ENCODE measurements at places on chromosomes 13 and 19.
A peak's percentile ranks its signal among the peaks of the same experiment; 100 is the strongest.

- no peak for DNase-seq
Observed at GRCh38 chr13:98785405-98785804, 32.9 kb upstream of the SLC15A1 start.

- DNase-seq = peak; percentile 56
Observed at GRCh38 chr13:79423801-79424642, 18.0 kb upstream of the RBM26 start.

GRCh38 chr13:106455777-106456176 is 79.7 kb downstream of the EFNB2 start:
- no peak for DNase-seq

DNA sequence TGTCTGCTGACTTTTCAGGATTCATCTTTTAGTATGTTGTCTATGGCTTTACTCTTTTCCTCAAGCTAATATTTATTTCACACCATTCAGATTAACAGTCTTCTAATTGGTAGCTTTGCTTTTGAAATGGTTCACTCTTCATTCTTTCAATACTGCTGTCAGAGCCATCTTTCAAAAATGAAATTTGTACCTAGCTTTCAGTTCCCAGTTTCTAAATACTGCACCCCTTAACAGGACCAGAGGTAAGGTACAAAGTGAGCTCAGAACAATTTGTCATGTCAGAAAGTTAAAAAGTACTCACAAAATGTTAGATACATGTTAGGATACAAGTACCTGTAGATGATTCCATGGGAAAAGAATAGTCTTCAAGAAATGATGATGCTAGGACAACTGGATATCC is 83.0 kb downstream of the FNDC3A start:
- no peak for DNase-seq

- no peak for DNase-seq
Observed at GRCh38 chr13:34338102-34338501, 520.2 kb downstream of the RFC3 start.

- DNase-seq = no peak
Observed at GRCh38 chr19:18789422-18789869, 1.7 kb downstream of the COMP start.

DNA sequence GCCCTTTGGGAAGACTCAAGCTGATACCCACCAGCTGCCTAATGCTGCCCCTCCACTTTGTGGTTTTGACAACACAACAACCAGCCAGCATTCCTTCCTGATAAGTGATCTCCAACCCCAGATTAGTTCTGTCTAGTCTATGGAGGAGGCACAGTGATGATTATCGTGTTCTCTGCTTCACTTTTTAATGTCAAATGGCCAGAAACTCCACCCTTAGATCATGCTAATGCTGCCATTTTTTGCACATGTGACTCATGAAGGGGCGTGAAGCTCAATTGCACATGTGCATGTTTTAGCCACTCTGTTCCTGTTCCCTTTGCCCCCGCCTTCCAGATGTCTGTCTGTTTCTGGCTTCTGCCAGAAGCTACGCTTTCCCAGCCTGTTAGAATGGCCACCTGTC is 199.8 kb downstream of the COG6 start:
- no peak for DNase-seq

DNA sequence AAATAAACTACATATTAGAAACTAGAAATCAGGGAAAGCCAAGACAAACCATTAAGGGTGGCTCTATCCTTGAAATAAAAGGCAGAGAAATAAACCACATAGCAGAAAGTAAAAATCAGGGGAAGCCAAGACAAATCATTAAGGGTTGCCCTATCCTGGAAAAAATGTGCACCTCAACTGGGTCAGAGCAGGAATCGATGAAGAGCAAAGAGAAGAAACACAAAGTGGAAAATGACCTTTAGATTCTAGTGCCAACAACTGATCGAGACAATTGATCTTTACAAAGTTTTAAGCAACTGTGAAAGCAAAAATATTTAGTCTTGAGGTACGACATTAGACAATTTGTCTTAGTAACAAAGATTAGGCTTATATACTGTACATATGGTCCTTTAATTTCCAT is 26.6 kb downstream of the KLF12 start:
- no peak for DNase-seq

- DNase-seq = no peak
Observed at GRCh38 chr19:33497778-33498175, 23.8 kb downstream of the PEPD start.

DNA sequence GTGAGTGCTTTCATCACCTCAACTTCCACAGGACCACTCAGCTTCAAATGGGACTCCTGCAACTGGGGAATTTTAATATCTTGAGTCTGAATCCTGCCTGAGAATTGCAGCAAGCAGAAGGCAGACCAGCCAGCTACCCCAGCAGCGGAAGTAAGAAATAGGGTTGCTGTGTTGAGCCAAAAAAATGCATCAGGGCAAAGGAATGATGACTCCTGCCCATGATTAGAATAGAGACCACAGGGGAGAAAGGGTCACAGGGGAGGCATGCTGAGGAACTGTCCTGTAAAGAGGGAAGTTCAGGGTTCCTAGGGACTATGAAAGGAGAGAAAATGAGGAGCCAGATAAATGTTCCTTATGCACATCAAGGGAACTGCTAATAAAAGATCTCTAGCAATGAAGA is 370.2 kb downstream of the KCTD12 start:
- DNase-seq = no peak

GRCh38 chr13:74134221-74134776 is at the start of gene KLF12:
Gene KLF12, minus strand, starts transcription at chr13:74134404.
- peak; percentile 21 for DNase-seq

GRCh38 chr13:48162217-48162616 is 67.3 kb upstream of the MED4 start:
- DNase-seq = no peak

GRCh38 chr13:106354961-106355360 is 180.5 kb downstream of the EFNB2 start:
- DNase-seq = no peak

- no peak for DNase-seq
Observed at GRCh38 chr13:42864952-42865767, 83.8 kb downstream of the FAM216B start.

DNA sequence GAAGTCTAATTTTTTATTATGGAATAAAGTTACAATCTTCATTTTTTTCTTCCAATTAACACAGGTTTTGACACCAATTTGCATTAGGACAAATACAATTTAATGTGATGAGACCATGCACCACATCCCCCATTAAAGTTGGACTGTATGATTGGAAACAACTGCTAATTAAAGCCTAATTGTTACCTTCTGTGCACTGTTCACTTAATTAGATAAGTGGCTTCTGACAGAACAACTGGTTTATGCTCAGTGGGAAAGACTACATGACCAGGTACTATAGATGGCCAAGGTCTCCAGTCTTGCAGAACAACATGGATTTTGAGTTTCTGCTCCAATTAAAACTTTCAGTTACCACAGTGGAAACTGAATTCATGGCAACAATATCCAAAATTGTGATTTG is 198.1 kb downstream of the FGF14 start:
- DNase-seq = no peak

DNA sequence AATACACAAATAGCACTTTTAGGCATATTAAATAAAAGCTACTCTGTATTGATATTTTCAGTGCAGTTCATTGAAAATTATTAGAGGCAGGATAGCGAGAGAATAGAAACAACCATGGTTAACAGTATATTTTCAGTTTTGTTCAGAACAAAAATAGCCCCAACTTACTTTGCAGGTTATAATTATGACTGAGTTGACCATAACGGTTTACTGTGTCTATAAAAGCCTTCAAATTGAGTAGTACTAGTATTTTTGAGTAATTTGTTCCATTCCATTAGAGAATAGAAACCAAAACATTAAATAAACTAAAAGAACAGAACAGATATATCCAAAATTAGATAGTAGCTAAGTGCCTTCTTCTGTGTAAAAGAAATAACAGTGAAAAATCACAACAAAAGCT is 1108.4 kb upstream of the PCDH20 start:
- DNase-seq = no peak

DNA sequence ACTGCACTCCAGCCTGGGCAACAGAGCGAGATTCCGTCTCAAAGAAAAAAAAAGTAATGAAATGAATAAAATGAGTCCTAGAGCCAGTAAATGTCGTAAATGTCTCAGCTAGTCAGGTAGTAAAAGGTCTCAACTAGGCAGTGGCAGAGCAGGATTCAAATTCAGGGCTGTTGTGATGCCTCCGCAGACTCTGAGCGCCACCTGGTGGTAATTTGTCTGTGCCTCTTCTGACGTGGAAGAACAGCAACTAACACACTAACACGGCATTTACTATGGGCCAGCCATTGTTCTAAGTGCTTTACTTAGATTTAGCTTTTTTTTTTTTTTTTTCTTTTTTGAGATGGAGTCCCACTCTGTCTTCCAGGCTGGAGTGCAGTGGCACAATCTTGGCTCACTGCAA is 30.2 kb downstream of the CYP2F1 start:
- peak; percentile 83 for DNase-seq

GRCh38 chr13:98575904-98576199 is 1.1 kb downstream of the STK24 start:
- DNase-seq = no peak

- no peak for DNase-seq
Observed at GRCh38 chr13:32254916-32255723, 60.0 kb downstream of the ZAR1L start.

GRCh38 chr19:31064491-31064890 is 284.7 kb downstream of the TSHZ3 start:
- DNase-seq = no peak

DNA sequence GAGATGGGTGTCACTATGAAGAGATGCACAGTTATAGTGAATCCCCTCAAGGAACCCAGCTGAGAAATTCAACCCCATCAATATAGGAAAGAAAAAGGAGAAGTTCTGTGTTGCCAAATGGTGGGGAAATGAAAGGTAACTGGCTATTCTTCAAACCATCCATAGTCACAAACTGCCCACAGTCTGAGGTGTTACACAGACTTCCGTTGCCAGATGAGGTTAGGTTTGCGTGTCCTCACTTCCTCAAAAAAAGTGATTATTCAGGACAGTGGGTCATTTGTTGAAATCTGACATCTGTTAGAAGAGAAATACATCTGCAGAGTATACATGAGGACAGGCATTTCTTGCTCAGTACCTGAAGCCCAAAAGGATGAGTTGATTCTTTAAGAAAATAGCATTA is 9.0 kb downstream of the SIGLEC5 start:
- peak; percentile 99 for DNase-seq

DNA sequence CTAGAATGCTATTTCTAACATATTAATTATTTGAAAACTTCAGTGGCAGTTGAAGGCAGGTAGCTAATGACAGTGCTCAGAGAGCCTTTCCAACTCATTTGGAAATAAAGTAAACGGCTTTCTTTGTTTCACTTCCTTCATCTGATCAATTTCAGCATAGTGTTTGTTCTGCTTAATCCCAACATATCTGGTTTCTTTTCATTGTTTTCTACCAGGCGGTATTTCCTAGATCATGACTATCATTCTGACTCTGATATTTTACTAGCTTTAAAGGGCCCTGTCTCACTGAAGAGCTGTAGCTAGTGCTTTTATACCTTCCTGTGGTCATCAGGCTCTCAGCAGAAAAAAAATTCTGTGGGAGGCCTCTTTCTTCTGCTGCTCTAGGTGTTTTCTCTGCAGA is 178.6 kb downstream of the RBM26 start:
- peak; percentile 96 for DNase-seq

Measured in MV-4-11 (cell line).